IPS-NIHi11 (cell line): ENCODE measurements at places on chromosomes 4 and X.

DNA sequence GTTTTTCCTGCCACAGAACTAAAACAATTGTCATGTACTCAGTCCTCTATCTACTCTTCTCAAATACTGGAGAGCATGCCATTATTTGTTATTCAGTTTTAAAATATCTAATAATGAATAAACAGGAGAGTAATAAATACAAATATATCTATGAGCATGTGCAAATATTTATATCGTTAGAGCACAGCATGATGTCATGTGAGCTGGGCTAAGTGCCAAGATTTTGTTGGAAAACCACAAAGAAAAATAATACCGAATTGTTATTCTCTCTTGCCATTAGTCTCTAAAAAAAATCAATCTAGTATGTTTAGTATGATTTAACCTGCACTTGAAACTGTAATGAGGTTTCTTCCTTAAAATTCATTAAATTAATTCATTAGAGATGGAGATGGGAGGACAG lies 97.3 kb downstream of the DDX60 start:
- no peak for DNase-seq

- DNase-seq, result peak; percentile 85
Measured at GRCh38 chr4:78056265-78057129, 626 bp upstream of the FRAS1 start.

GRCh38 chr4:87089368-87089767 lies 131.1 kb downstream of the KLHL8 start:
- DNase-seq, result no peak

GRCh38 chr4:174873931-174874330 lies 44.2 kb upstream of the ADAM29 start:
- peak; percentile 46 for DNase-seq

DNA sequence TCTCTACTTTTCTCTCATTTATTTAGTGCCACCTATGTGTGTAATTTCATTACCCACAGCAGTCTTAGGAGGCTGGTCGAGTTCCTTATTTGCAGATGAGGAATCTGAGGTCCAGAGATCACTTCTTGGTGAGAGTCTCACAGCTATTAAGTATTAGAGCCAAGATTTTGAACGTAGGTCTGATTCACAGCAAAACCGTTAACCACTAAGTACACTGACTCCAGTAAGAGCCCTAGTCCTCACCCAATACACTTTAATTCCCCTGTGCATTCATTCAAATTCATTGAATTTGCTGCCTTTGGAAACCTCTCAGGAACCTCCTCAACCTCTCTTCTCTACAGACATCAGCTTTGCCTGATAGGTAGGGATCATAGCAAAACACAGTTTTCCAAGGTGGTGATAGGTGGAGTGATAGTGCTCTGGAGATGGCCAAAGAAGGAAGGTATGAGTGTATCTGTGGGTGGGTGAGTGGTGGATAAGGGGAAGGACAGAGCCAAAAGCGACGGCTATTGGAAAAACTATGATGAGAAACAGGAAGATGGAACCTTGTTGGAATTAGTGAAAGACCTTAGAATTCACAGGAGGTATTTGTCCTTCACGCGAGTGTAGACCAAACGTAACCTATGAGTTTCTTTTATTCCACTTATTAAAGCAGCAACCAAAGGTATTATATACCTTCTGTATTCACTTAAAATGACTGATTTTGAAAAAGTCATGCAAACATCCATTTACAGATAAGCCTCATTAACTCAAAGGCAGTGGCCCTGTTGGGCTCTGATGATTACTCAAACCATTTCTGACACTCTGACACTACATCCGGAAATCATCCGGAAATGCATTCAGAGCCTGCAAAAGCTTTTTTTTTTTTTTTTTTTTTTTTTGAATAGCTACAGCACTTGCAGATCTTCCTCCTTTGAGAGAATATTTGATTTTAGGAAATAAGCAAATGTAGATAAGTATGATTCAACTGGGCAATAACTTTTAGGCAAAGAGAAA lies 6.3 kb downstream of the FMR1 start:
- no peak for DNase-seq

DNA sequence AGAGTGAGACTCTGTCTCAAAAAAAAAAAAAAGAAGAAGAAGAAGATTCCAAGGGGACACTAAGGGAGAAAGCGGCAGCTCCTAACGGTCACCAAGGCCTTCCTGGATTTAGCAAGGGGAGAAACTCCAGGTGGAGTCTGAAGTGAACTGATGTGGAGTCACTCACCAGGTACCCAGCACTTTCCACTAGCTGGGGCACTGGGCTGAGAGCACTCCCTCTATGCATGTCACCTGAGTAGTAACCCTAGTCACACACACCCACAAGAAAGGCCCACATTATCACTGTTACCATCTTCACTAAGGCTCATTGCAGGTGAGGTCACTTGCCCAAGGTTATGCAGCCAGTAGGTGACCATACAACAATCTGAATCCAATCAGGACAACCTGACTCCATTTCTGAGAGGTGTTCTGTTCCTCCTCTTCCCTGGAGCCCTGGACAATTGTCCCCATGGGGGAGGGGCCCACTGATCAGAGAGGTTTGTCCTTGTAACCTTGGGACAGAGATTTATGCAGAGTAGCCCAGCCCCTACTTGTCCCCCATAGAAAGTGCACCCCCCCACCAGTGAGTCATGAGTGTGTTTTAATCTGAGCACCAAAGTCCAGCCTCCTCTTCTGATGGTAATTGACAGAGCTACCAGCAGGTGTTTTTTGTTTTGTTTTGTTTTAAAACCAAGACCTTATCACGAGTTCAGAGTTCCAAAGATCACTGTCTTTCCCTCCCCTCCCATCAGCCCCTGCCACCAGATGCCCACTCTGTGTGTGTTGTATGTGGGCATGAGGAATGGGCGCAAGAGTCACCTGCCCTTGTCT lies 5.9 kb upstream of the SASH3 start:
- no peak for DNase-seq

DNA sequence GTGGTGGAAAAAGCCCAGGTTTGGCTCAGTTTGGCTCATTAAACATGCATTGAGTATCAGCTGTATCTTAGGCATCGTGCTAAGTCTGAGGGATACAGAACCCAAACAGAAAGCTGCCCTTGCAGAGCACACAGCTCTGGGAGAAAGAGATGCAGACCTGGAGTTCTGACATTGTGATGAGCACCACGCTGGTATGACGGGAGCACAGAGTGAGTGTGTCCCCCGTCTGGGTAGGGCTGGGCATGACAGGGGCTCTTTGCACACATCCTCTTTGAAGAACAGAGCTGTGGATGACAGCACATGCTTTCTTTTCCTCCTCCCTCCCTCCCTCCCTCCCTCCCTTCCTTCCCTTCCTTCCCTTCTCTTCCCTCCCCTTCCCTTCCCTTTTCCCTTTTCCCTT lies 52.2 kb downstream of the CLCN4 start:
- no peak for DNase-seq

- no peak for DNase-seq
Measured at GRCh38 chr4:161376275-161376674, 787.5 kb downstream of the FSTL5 start.

- DNase-seq, result no peak
Measured at GRCh38 chr4:29588617-29589016, 1131.6 kb upstream of the PCDH7 start.

- no peak for DNase-seq
Measured at GRCh38 chr4:180164799-180165198, 2078.4 kb upstream of the TENM3 start.

DNA sequence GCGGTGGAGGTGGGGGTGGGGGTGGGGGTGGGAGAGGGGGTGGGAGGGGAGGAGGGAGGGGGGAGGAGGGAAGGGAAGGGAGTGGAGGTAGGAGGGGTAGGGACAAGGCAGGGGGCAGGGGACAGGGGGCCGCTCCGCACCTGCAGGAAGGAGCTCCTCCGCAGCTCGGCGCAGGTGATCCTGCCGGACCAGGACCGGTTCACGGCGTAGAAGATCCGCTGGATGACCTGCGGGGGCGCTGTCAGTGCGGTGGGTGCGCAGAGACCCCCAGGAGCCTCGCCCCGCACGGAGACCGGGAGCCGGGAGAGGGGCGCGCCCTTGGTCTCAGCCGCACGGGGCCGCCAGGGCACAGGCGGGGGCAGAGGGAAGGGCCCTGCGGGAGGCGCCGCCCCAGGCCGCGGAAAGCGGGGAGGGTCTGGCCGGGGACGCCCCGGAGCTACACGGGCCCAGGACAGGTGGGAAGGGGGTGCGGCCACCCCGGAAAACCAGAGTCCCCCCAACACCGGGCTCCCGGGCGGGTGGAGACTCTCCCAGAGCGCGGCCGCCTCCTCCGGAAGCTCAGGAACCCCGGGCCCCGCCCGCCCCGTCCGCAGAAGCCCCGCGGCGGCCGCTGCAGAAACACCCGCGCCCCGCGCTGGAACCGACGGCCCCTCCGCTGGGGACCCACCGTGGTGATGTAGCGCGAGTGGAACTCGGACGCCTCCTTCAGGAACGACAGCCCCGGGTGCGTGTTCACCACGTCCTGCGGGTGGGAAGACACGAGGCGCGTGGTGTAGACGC lies 27.6 kb upstream of the GTPBP6 start:
- DNase-seq, result no peak

DNA sequence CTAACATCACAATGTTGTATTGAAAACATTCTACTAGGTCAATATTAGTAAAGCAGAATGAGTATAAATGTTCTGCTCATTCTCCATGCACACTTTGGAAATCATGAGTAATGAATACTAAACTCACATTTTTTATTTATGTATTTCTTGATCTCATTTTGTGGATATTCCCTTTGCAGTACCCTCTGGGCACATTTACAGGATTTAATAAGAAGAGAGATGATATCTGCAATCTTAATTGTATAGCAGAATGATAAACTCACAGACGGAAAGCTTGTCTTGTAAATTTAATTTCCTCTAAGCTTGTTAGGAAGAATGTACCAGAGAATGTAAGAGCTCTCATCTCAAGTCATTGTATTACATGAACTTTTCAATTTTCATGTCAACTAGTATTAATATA lies 1279.7 kb downstream of the PCDH7 start:
- DNase-seq, result no peak

- DNase-seq, result no peak
Measured at GRCh38 chr4:32073542-32073941, 1353.4 kb downstream of the PCDH7 start.

DNA sequence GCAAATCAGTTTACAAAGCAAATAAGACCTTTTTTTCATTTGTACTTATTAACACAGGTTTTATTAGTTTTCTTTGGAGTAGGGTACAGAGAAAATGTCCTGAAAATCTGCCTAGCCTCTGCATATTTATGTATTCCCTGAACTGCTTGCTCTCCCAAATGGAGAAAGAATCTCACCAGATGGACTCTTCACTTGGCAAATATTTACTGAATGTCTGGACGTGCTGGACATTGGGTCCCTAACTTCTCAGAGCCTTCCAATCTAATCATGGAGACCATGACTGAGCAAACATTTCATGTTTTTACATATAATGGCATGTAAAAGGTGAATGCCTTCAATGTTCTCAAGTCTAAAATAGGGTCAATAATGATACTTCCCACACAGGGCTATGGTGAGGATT lies 126.0 kb downstream of the CHRDL1 start:
- no peak for DNase-seq

GRCh38 chr4:20386906-20387305 lies 135.2 kb downstream of the SLIT2 start:
- DNase-seq, result no peak

GRCh38 chr4:134885436-134885835 lies 683.8 kb upstream of the PABPC4L start:
- DNase-seq, result no peak

DNA sequence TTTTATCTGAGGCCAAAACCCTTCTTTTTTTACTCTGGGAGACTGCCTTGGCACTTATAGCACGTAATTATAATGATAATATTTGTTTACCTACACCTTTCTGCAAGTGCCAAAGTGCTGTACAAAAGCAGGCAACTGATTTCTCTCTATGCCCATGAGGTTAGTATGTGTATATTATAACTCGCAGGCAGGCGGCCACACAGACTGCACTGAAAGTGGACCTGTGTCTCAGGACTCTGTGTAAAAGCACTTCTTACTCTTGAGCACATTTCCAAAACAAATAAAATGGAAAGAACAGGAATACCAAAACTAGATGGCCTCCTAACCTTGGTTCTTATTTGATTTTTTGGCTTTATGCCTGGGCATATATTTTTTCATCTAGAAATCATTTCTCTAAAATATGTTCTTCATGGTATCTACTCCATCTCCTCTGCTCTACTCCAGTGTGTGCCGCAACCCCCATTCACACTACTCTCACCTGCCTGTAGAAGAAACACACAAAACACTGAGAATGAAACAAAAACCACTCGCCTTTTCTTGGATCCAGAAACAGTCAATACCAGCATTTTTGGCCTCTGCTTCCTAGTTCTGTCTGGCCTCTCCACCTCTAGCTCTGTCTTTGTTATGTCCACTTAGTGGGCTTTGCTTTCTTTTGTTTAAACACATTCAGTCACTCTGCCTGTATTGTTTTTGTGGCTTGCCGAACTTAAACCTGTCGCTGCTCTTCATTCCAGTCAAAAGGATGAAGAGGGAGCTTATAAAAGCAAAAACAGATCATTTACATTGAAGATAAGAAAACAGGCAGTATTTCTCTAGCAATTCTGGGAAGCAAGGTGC lies 934.5 kb upstream of the TENM3 start:
- no peak for DNase-seq

- no peak for DNase-seq
Measured at GRCh38 chrX:5683996-5684395, 544.7 kb downstream of the NLGN4X start.

DNA sequence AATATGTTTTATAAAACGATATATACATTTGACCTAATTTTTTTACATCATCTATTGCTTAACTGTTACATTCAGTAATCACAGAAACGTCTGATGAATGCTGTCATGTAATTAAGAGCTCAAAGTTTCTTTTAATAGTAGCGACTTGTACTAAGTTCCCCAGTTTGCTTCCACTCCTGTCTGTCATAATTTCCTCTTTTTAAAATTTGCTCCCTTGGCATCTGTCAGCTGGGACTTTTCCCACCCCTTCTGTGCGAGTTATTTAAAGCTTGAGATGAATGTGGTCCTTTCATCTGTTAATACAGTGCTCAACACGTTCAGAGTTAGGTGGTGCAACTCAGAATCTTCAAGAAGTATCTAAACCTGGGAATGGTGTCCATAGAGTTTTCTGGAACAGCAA lies 1.2 kb downstream of the RAP1GDS1 start:
- DNase-seq, result no peak

DNA sequence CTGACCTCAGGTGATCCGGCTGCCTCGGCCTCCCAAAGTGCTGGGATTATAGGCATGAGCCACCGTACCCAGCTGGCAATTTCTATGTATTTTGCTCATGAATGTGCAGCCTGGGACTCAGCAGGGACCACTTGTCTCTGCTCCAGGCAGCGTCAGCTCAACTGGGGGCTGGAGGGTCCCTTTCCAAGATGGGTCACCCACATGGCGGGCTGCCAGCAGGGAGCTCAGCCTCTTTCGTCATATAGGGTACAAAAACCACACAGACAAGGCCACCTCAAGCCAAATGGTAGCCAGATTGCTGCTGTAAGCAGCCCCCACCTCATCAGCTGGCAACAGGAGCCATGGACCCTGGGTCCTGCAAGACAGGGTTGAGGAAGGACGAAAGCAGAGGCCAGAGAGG lies 2.4 kb upstream of the CLDN24 start:
- DNase-seq, result no peak

DNA sequence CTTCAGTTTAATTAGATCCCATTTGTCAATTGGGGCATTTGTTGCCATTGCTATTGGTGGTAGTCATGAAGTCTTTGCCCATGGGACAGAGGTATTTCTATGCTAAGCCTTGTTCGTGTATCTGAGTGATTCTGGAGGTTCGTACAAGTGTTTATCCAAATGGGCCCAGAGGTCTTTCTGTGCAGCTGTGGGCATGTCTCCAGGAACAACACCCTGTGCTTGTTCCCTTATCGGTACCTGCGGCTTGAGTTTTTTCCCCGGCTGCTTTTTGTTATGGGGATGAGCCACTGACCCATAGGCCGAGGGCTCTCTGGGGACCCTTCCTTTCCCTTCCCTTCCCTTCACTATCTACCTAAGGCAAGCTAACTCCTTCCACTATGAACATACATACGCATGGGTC lies 81.4 kb upstream of the WDR1 start:
- no peak for DNase-seq
